ENCODE measurements at places on chromosomes 1 and 21. TPM values are rescaled to one million over a fixed set of nuclear protein-coding genes. Genes with fewer than 3 reads are reported as not detected.
A peak's percentile ranks its signal among the peaks of the same experiment; 100 is the strongest.

Gene RAB25
- total RNA-seq, result not detected

Gene CTTNBP2NL
- total RNA-seq, result 12.3 TPM

DNA sequence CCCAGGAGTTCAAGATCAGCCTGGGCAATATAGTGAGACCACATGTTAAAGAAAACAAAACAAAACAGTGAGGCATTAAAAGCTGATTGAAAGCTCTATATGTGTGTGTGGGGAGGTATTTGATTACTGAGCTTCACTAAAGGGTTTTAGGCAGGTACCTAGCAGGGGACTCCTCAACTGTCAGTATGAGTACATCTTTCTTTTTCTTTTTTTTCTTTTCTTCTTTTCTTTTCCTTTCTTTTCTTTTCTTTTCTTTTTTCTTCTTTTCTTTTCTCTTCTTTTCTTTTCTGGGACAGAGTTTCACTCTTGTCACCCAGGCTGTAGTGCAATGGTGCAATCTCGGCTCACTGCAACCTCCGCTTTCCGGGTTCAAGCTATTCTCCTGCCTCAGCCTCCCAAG lies 8.5 kb upstream of the MYCL start:
- DNase-seq, result no peak

DNA sequence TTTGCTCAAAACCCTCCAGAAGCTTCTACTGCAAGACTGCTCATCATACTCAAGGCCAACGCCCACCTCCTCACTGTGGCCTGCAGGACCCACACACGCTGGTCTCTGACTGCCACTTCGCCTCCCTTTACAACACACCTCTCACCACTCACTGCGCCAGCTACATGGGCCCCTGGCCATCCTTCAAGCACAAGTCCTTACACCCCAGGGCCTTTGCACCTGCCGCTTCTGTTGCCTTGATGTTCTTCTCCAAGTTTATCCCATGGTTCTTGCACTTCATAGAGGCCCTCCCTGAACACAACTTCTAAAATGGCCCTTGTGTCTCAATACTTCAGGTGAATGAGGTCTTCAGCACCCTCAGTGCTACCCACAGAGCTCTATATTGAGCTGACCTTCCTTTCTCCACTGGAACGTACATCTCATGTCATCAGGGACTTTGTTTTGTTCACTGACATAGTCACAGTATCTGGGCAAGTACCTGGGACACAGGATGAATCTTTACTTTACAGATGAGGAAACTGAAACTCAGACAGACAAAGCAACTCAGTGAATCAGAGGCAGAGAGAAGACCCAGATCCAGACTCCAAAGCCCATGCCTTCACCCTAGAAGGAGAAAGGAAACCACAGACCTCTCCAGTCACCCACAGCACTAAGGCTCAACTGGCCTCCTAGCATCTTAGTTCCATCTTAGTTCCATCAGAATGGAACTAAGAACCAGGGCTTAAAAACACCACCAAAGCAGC lies 34.7 kb upstream of the CLSTN1 start:
- no peak for DNase-seq

Gene ABCA4
- under 0.01 TPM for total RNA-seq

Gene KPNA6
- 50.8 TPM for total RNA-seq

- DNase-seq, result no peak
Observed at GRCh38 chr1:187838335-187839293, 1009.9 kb downstream of the PLA2G4A start.

Gene SZT2
- 12.0 TPM for total RNA-seq

GRCh38 chr1:32464716-32465577 lies at the start of gene ZBTB8B:
Gene ZBTB8B (plus strand): TSS chr1:32465072. CDS start chr1:32470625, 5,553 bp downstream.
- DNase-seq, result peak; percentile 69

DNA sequence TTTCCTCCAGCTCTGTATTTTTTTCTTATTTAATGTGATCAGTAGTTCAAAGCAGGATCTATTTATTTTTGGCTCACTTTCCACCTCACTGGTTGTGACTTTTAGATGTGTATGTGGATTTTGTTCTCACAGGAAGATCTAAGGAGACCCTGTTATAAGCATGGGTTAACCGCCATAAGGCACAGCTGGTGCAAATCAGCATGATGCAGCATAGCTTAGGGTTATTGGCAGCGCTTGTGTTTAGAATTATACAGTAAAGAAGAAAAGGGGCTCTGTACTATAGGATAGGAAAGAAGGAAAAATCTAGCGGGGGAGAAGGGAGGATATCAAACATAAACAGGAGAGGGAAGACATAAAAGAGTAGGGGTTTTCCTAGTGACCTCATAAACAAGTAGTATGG lies 26.9 kb upstream of the RGL1 start:
- DNase-seq, result no peak

Gene PDE9A
- not detected for total RNA-seq

- no peak for DNase-seq
Observed at GRCh38 chr1:159817276-159818041, 9.2 kb upstream of the SLAMF8 start.

DNA sequence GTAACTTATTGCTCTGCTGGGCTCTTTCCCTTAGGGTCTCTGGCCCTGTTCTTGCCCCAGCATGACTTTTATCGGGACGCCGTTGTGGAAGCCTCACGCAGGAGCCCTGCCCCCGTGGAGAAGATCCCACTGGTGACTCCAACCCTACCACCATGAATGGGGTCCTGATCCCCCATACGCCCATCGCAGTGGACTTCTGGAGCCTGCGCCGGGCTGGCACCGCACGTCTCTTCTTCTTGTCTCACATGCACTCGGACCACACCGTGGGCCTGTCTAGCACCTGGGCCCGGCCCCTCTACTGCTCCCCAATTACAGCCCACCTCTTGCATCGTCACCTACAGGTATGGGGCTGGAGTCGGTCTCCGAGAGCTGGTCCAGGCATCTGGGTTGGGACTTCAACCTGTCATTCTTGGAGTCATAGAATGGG lies 322 bp downstream of the DCLRE1B start:
- no peak for DNase-seq

DNA sequence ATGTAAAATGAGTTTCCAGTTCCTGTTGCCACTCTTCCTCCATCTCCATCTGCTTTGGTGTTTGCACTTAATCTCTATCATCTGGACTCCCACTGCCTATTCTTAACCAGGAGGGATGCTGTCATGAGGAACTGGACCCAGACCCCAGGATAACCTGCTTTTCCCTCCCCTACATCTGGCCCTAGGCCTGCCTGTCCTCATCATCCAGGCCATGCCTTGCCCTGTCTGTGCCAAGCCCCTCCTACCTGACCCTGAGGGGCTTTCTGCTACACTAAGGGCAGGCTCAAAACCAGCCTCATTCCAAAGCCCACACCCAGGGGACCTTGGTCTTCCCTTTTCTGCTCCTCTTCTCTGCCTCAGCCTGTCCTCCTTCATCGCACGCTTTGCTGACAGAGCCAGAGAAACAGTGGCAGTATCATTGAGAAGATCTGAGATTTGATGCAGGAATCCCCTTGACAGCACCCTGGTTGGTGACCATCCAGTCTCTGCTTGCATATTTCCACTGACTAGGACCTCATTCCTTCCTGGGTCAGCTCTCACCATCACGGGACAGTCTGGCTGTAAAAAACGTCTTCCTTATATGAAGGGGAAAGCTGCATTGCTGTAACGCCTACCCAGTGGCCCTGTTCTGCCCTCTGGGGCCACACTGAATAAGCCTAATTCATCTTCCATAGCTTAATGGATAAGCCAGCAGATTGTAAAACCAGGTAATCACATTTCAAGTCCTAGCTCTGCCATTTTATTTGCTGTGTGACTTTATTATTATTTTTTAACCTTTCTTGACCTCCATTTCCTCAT lies 38.8 kb downstream of the PLXNA2 start:
- no peak for DNase-seq

Gene ABCG1
- not detected for total RNA-seq

- DNase-seq, result peak; percentile 18
Observed at GRCh38 chr1:24438423-24438901, 22.9 kb downstream of the NIPAL3 start.

Gene MYCL
- 9.6 TPM for total RNA-seq

DNA sequence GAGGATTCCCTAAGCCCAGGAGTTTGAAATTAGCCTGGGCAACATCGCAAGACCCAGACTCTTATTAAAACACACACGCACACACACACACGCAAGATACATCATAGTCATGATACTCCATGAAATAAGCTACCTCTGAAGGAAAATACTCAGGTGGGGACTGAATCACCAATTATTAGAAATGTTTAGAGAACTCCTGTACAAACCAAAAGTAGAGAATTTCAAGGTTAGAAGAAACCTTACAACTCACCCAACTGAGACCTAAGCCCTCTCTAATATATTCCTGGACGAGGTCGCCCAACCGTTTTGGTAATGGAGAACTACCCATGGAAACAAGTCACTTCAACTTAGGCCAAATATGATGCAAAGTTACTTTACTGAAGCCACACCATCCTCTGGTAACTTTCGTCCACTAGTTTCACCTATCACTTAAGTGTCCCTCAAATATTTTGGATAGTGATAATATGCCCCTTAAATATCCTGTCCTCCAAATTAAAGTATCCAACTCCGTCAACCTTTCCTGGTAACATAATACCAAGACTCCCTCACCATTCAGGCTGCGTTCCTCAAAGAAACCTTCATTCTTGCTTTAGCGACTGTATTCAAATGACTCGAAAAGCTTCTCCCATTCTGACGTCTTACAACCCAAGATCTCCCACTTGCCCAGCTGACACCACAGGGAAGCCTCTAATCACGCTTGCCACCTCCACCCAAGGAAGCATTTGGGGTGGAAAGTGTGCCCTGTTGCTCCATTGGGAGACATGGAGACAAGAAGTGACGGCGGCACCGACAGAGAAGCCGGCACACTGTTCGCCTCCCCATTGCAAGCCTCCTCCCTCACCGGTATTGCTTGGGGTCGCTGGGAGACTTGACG lies 856 bp downstream of the NRDC start:
- DNase-seq, result peak; percentile 43

DNA sequence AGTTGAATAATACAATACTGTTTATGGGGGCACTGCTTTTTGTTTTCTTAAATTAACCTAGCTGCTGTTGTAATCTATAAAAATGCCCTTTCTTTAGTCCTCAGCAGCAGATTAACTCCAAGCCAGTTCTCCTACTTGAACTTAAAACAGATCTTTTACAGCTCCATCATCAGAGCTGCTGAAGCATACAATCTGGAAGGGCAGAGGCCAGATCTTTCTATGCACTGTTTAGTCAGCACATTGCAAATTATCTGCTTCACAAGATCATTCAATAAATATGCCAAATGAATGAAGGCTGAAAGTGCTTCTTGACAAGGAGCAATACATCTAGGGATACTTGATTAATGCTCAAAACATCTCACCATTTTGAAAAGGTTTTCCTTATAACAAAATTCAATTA lies 115.8 kb downstream of the PLPPR5 start:
- no peak for DNase-seq

Gene PPP1R12B
- total RNA-seq, result 4.7 TPM
